ENCODE measurements at places on chromosomes 5 and 9. TPM values are rescaled to one million over a fixed set of nuclear protein-coding genes. Genes with fewer than 3 reads are reported as not detected.

The UBE2QL1 gene
- under 0.01 TPM for total RNA-seq

The HEXB gene
- 176 TPM for total RNA-seq

The SLC6A19 gene
- not detected for total RNA-seq

The RAD50 gene
- total RNA-seq, result 16.4 TPM

The NMUR2 gene
- not detected for total RNA-seq

The FBP1 gene
- 6.8 TPM for total RNA-seq

The FGF1 gene
- total RNA-seq, result not detected

The SHISAL2B gene
- total RNA-seq, result not detected

The CATSPER3 gene
- total RNA-seq, result not detected

The OBP2B gene
- not detected for total RNA-seq
